ENCODE measurements at places on chromosomes 4 and X.
A peak's percentile ranks its signal among the peaks of the same experiment; 100 is the strongest.

- peaks cover 2% of the 10 kb centered on the region for H3K27me3 ChIP-seq
- H3K27ac ChIP-seq: no peak overlapping the region
- no peaks in the 10 kb centered on the region for H3K36me3 ChIP-seq
Observed at GRCh38 chr4:1627417-1628313, 56.4 kb downstream of the FAM53A start.

GRCh38 chr4:42638321-42638720, 18.6 kb downstream of the ATP8A1 start:
- DNase-seq: no peak
- H3K4me1 ChIP-seq: peaks cover 65% of the 10 kb centered on the region
- H3K27ac ChIP-seq: peak overlapping the region; percentile 86
- H3K36me3 ChIP-seq: no peaks in the 10 kb centered on the region

DNA sequence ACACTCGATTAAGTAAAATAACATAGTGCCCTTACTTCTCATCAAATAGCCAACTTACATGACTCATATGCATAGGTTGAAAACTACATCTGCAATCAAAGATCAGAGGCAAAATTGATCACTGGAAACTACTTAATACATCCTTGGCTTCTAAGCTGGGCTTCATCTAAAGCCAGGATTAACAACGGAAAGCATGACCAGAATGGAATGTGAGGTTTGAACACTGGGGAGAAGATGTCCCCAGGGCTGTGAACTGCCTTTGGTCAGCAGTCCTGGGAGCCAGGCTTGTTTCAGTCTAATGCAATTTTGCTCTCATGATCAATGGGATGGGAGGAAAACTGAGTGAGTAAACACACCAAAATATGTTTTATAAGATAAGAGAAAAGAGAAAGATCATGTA, 192.5 kb upstream of the TTC29 start:
- no peaks in the 10 kb centered on the region for H3K36me3 ChIP-seq
- peaks cover 6% of the 10 kb centered on the region for H3K27me3 ChIP-seq
- no peaks in the 10 kb centered on the region for H3K4me1 ChIP-seq
- no peak overlapping the region for H3K4me3 ChIP-seq

- H3K4me3 ChIP-seq: no peak overlapping the region
- DNase-seq: no peak
- no peaks in the 10 kb centered on the region for H3K4me1 ChIP-seq
- H3K27me3 ChIP-seq: peaks cover 11% of the 10 kb centered on the region
- no peak overlapping the region for H3K27ac ChIP-seq
Observed at GRCh38 chr4:185108669-185109068, 34.4 kb upstream of the SLC25A4 start.

DNA sequence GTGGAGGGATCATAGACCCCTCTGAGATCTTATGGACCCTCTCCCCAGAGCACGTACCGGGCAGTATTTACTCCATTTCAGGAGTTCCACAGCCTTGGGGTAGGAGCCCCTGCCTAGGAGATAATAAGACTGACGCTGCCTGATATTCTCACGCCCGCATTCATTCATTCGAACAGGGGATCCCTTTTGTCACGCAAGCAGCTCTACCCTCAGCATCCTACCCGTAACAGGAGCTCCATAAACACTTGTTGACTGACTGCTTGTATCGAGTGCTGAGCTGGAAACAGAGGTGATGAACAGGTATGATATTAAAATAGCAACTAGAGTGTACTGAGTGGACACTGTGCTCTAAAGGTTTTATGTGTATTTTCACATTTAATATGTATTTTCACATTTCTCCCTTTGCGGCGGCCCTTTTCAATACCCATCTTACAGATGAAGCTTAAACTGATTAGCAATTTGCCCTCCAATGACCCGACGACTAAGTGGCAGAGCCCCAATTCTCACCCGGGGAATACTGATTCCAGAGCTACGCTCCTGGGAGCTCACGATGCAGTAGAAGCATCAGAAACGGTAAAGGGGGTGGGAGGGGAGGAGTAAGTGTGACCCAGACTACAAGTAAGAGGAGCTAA, 888 bp downstream of the RAB28 start:
- DNase-seq: no peak
- H3K27ac ChIP-seq: peak overlapping the region; percentile 98
- peak overlapping the region; percentile 92 for H3K4me3 ChIP-seq
- H3K4me1 ChIP-seq: peaks cover 16% of the 10 kb centered on the region
- H3K27me3 ChIP-seq: no peaks in the 10 kb centered on the region

- H3K27ac ChIP-seq: no peak overlapping the region
- no peaks in the 10 kb centered on the region for H3K4me1 ChIP-seq
- H3K4me3 ChIP-seq: no peak overlapping the region
- H3K36me3 ChIP-seq: peaks cover 63% of the 10 kb centered on the region
- DNase-seq: no peak
Observed at GRCh38 chr4:88705805-88706492, 8.3 kb upstream of the NAP1L5 start.

DNA sequence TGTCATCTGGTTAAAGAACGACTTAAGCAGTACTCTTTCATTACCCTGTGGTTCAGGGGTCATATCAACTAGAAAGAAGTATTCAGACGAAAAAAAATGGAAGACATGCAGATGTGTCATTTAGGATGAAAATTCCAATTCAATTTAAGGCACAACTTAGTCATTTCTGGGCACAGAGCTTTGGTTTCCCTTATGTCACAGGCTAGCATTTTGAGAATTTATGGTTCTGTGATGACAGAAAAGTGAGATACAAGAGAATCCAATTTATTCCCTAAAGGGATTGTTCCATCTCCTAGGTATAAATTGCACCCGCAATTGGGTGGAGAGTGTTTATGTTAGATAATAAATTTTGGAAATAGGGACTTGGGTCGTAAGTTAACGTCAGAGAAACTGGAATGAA, 306.6 kb downstream of the STK32B start:
- H3K27me3 ChIP-seq: no peaks in the 10 kb centered on the region
- H3K4me1 ChIP-seq: no peaks in the 10 kb centered on the region
- H3K36me3 ChIP-seq: no peaks in the 10 kb centered on the region
- H3K27ac ChIP-seq: no peak overlapping the region

- peaks cover 12% of the 10 kb centered on the region for H3K27me3 ChIP-seq
- no peak overlapping the region for H3K27ac ChIP-seq
- no peak for DNase-seq
- no peak overlapping the region for H3K4me3 ChIP-seq
- H3K36me3 ChIP-seq: no peaks in the 10 kb centered on the region
Observed at GRCh38 chr4:86036736-86037135, 323.1 kb downstream of the MAPK10 start.

DNA sequence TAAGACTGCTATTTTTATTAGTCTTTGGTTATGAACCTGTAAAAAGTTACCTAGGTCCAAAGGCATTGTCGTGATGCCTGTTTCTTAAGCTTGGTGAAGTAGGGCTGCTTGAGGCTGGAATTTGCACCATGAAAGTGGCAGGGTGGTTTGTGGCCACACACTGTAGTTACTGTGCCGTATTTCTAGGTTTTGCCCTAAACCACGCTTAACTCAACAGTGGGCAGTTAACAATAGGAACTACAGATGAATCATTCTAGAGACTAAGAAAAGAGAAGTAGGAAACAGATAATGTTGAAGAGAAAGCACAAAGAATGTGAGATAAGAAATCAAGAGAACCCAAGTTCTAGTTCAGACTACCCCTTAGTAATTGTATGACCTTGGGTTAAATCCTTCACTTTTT, 11.5 kb downstream of the ETNPPL start:
- no peak overlapping the region for H3K4me3 ChIP-seq
- peaks cover 6% of the 10 kb centered on the region for H3K27me3 ChIP-seq
- DNase-seq: no peak
- no peak overlapping the region for H3K27ac ChIP-seq
- H3K36me3 ChIP-seq: no peaks in the 10 kb centered on the region

DNA sequence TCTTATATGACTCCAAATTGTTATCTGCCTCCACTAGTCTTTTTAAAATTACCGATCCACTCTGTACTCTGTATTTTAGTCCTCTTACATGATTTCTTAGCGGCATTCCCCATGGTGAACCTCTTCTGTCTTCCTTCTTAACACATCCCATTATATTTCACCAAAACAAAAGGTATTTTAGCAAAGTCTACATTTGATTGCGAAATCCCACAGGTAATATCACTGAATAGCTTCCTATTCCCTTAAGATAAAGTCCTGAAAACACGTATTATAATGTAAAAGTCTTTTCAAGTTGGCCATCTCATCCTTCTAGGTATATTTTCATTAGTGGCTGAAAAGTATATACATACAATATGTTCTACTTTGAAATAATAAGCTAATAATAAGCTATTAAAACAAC, 2016.0 kb upstream of the IGFBP7 start:
- no peak overlapping the region for H3K27ac ChIP-seq
- no peak overlapping the region for H3K4me3 ChIP-seq
- DNase-seq: no peak
- H3K4me1 ChIP-seq: no peaks in the 10 kb centered on the region

- no peak overlapping the region for H3K4me3 ChIP-seq
- H3K36me3 ChIP-seq: no peaks in the 10 kb centered on the region
- H3K27ac ChIP-seq: peak overlapping the region; percentile 85
- H3K27me3 ChIP-seq: no peaks in the 10 kb centered on the region
Observed at GRCh38 chrX:118723376-118723775, 4.0 kb upstream of the IL13RA1 start.

- H3K27me3 ChIP-seq: no peaks in the 10 kb centered on the region
- no peak overlapping the region for H3K27ac ChIP-seq
- no peaks in the 10 kb centered on the region for H3K4me1 ChIP-seq
- H3K4me3 ChIP-seq: no peak overlapping the region
Observed at GRCh38 chr4:20194123-20195013, 57.3 kb upstream of the SLIT2 start.

- H3K27me3 ChIP-seq: peaks cover 26% of the 10 kb centered on the region
- no peak for DNase-seq
Observed at GRCh38 chr4:110635163-110635865, 12.4 kb upstream of the PITX2 start.

GRCh38 chr4:121932212-121932974, 19.5 kb downstream of the TRPC3 start:
- H3K27me3 ChIP-seq: peaks cover 14% of the 10 kb centered on the region
- H3K4me3 ChIP-seq: no peak overlapping the region
- no peak overlapping the region for H3K27ac ChIP-seq
- H3K36me3 ChIP-seq: no peaks in the 10 kb centered on the region
- no peak for DNase-seq

DNA sequence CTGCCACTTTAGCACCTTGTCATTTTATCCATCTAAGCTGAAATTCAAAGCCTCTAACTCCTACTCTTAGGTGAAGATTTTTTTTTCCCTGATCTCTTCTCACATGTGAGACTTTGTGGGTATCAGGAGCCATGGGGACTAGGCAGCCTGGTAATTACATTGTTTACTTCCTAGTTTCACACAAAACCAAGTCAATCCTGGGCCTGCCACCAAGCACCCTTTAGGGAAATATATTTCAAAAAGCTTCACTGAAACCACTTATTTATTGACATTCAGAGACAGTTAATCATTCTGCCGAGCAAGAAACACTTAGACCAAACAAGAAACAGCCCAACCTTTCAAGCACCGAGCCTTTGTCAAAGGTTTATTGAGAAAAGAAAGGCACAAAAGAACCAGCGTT, 200.0 kb downstream of the RELL1 start:
- H3K27me3 ChIP-seq: peaks cover 1% of the 10 kb centered on the region
- no peaks in the 10 kb centered on the region for H3K4me1 ChIP-seq
- DNase-seq: no peak

GRCh38 chrX:95055991-95056390, 1382.0 kb downstream of the FAM133A start:
- H3K4me3 ChIP-seq: no peak overlapping the region
- H3K27me3 ChIP-seq: no peaks in the 10 kb centered on the region
- no peaks in the 10 kb centered on the region for H3K4me1 ChIP-seq
